Stimulated activated CD4-positive, alpha-beta T cell treated with anti-CD3 and anti-CD28 coated beads, Interleukin-1b, Interleukin-23, amount 100 ng/mL, for 4 hours (primary cell): ENCODE measurements at places on chromosomes 13 and 19.

DNA sequence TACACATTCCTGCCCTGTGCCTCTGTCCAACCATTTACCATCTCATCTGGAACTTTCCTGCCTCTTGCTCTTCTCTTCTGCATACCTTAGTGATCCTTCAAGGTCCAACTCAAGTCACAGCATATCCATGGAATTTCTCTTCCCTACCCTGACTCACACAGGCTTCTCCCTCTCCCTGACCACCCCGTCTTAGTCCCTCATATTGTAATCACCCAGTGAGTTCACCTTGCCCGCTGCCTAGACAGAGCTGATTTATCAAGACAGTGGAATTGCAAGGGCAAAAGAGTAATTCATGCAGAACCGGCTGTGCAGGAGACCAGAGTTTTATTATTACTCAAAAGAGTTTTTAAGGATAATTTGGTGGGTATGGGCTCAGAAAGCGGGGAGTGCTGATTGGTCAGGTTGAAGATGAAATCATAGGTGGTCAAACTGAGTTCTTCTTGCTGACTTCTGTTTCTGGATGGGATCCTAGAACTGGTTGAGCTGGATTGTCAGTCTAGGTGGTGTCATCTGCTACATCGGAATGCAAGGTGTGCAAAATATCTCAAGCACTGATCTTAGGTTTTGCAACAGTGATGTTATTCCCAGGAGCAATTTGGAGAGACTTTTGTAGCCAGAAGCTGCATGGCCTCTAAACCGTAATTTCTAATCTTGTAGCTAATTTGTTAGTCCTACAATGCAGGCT, 67.2 kb downstream of the HSPH1 start:
- DNase-seq: no peak

DNA sequence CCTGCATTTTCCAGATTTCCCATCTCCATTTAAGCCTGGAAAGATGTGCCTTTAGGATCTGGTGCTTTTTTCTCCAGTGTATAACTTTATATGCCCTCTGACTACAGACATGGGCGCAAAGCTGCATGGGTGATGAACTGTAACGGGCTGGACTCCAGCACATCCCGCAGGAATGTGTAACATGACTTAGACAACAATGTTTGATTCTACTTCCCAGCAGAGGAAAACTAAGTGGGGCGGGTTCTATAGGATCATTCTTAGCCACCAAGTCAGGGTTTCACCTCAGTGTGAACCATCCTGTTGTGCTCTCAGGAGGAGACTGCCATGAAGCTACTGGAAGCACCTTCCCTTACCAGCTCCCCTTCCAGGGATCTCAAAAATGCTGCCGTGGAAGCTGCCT, 93.2 kb upstream of the SERP2 start:
- no peak for DNase-seq

DNA sequence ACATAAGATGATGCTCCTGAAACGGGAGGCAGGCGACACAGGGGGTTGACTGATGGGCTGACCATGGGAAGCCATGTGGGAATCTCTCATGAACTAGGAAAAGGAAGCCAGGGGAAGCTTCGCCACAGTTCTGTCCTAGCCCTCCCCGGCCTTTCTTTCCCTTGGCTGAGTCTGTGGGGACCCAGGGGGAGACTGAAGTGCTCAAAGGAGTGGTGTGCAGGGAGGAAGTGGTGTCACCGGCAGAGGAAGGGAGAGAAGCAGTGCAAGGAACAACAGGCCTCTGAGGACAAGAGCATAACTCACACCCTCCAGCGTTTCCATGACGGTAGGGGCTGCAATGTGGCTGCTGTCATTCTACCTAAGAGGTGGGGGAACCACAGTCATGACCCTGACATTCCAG, 1.1 kb downstream of the KIR3DL3 start:
- no peak for DNase-seq

- DNase-seq: no peak
Measured at GRCh38 chr13:58843567-58843966, 1212.0 kb downstream of the PCDH17 start.

DNA sequence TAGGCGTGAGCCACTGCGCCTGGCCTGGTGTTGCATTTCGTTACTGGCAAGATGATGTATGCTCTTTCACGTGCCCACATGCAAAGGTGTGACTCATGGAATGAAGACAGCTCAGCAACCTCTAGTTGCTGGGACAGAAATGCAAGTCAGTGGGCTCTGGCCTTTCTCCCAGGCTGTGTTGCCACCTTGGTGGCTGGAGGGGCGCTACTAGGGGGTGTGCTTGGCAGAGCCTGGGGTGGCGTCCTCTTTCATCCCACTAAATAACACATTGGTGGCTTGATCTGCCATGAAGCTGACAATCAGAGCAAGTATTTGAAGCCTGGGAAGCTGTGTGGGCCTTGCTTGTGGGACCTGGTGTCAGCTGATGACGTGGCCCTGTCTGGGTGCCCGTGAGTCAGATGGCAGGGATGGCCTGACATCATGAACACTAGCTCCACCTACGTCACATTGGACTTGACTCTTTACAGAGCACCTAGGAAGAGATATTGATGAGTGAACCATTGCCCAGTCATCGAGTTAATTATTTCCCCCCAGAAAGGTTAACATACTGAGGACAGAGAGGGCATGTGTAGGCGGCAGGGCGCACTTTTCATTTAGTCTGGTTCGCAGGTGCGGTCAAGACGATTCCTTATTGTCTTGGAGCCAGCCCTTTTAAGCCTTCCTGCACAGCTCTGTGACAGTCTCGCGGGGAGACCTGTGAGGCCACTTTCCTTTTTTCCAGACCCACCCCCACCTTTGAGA, 154.2 kb downstream of the TM9SF2 start:
- no peak for DNase-seq

DNA sequence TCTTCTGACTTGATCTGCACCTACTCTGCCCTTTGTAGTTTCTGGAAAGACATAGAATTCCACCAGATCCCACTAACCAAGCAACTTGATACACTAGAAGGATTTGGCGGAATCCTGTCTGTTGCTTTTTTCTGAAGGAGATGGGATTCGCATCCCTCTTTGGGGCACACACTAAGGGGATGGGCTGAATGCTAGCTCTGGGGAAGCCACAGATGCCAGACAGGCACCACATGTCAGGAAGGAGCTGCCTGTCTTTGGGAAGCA, 52.1 kb downstream of the SERP2 start:
- no peak for DNase-seq
